ENCODE measurements at places on chromosomes 13 and 19.

DNA sequence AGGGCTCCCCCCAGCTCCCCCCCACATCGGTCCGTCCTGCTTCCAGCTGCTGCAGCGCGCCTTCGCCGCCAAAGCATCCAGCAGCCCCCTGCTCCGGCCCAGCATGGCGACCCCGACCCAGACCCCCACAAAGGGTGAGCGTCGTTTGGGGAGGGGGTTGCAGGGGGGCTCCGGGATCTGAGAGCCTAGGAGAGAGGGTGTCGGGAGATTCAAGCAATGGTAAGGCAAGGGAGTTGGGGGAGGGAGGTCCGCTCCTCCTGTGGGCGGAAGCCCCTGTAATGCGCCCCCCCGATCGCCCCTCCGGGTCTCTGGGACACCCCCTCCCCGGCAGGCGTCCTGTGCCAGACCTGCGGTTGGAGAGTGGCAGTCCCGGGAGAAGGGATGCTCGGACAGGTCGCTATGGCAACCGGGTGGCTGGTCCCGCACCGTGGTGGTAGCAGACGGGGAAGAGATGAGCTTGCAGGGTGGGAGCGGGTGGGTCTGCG is at the start of gene FXYD7:
Gene FXYD7 (plus strand): TSS at position 25 of the 485 bp plus-strand sequence. CDS start 79 bp downstream, at position 104.
- DNase-seq: no peak

- no peak for DNase-seq
Measured at GRCh38 chr13:45040622-45041021, 51.3 kb downstream of the GPALPP1 start.

GRCh38 chr19:3129112-3129511 is 6.7 kb upstream of the GNA15 start:
- peak; percentile 55 for DNase-seq

DNA sequence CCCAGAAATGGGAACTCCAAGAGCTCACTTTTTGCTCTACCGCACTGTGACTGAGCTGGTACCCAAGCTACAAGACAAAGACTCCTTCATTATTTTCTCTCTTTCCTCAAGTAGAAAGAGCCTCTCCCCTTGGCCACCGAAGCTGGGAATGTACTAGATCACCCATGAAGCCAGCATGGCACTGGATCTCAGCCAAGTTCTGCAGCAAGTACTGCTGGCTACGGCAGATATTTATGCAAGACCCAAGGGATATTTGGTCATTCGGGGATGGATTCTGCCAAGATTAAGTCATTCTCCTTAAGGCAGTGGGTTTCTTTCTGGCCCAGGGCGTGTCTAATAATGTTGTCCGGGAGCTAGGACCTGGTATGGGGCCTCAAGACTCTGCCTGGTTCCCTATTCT is 633.5 kb downstream of the SLITRK1 start:
- no peak for DNase-seq

- no peak for DNase-seq
Measured at GRCh38 chr13:83232626-83233025, 649.6 kb downstream of the SLITRK1 start.

GRCh38 chr13:27980280-27980998 is 8.1 kb downstream of the URAD start:
- DNase-seq: no peak

- DNase-seq: no peak
Measured at GRCh38 chr13:100128373-100128772, 39.5 kb downstream of the PCCA start.

- DNase-seq: no peak
Measured at GRCh38 chr19:48819366-48819816, 8.6 kb upstream of the BCAT2 start.

GRCh38 chr19:30896554-30896953 is 452.7 kb downstream of the TSHZ3 start:
- DNase-seq: no peak

DNA sequence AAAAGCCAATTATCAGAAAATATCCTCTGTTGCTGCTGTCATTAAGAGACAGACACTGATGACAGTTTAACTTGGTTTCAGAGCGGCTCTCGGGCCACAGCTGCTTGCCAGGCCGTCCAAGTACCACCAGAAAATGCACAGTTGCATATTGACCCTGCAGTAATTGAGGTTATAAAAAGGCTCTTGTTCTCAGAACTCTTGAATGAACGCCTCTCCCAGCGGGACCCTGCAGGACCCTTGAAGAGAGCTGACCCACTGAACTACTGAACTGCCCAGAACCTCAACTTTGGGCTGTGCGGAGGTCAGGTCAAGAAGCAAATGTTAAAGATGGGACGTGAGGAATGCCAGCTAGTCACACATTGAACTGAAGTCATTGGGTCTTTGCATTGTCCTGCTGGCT is 1559.0 kb upstream of the SLC10A2 start:
- no peak for DNase-seq

DNA sequence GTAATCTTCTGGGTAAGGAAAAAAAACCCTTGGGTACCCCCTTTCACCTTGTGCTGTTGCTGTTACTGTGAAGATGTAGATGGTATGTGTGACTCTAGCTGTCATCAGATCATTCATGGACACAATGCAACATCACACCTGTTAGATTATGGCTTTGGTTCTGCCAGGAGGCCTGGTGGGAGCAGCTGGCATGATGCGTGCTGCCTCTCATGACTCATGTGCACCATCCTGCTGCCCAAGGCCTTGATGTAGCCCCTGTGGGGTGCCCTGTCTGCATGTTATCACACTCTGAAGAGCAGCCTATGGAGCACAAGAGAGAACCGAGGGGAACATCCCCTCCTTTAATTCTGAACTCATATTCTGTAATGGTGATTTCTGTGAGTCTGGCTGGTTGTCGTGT is 57.7 kb upstream of the TEX29 start:
- no peak for DNase-seq

GRCh38 chr19:13841962-13842290 is 35.0 kb upstream of the NANOS3 start:
- no peak for DNase-seq

GRCh38 chr13:43077906-43078305 is 54.5 kb downstream of the DNAJC15 start:
- DNase-seq: no peak

DNA sequence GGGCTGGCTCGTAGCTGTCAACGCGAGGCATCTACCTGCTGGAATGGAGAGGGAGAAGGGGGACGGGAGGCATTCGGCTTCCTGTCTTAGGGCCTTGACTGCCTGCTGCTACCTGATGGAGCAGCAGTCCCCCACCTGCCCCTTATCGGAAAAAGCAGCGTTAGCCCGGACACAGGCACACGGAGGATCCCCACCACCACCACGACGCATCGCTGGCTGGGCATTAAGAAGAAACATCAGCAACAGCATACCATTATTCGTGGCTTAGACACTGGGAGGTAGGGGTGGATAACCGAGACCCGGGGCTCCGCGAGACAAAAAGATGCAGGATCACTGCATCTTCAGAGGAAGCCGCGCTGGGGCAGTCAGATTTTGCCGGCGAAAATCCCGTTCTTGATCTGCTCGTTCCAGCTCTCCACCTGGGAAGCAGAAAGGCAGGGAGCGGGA is 1.1 kb downstream of the COX6B2 start:
- DNase-seq: no peak

DNA sequence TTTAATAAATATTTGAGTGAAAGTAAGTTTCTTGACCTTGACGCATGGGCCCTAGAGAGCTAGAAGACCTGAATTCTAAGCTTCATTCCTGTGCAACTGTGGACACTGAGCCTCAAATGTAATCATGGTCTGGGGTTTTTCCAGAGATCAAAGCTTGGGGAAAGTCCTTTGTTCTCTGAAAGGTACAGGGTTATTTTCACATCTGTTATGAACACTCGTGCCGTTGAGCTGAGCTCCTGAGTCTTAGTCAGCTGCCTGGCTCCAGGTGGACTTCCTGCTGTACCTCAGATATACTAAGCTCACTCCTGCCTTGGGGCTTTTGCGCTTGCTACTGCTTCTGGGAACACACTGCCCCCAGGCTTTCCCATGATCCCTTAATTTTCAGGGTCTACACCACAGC is 7.5 kb upstream of the ZBTB32 start:
- DNase-seq: no peak

DNA sequence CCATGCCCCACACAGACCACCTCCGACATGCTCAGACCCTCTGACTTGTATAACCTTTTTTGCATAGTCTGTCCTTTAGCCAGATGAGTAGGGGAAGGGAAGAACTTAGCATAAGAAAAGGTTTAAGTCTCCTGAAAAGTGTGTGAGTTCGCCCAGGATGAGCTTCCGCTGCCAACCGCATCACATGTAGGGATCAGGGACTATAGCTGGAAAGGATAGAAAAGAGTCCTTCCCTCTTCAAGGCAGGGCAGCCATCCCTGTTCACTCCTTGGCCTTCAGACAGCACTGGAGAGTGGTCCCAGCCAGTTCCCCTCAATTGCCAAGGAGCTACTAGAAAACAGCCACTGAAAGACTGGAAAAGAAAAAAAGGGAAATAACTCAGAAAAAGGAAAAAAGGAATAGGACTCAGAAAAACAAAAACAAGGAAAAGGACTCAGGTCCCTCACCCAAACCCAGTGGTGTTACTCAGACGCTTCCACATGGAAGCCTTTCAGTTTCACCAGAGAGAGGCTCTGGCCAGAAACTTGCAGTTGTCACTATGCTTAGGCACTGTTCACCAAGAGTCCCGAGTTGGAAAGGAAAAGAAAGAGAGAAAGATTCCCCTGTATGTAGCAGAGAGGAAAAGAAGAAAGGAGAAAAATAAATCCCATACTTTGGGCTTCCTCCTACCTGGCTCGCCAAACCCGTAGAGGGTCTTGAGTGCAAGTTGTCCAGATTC is 5.6 kb upstream of the TM9SF2 start:
- DNase-seq: no peak

Data from KBM-7 (cell line).